ENCODE measurements at places on chromosomes 11 and 22. TPM values are rescaled to one million over a fixed set of nuclear protein-coding genes. Genes with fewer than 3 reads are reported as not detected.

TMEM135 gene
- total RNA-seq, result 24.9 TPM

IGLL1 gene
- 1.1 TPM for total RNA-seq

OR5P2 gene
- not detected for total RNA-seq

MRGPRF gene
- 13.4 TPM for total RNA-seq

OR4C6 gene
- total RNA-seq, result not detected
